Endodermal cell (in vitro differentiated cells): ENCODE measurements at places on chromosomes 6 and 20. TPM values are rescaled to one million over a fixed set of nuclear protein-coding genes. Genes with fewer than 3 reads are reported as not detected.

DNA sequence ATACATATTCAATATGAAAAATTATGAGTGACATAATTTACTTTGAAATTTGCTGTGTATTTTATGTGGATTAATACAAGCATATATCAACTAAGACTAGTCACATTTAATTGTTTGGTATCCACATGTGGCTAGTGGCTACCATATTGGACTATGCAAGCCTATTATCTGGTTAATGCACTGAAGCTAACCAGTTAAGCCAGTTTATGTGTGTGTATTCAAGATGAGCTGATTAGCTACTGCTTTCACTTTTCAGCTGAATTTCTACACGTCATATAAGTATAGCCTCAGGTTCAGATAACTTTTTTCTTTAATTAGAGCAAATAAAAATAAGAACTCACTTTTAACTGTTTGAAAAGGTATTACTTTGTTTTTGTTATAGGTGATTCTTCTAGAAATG, 903.7 kb downstream of the TFAP2A start:
- H3K4me1 ChIP-seq: peaks cover 3% of the 10 kb centered on the region
- no peaks in the 10 kb centered on the region for H3K36me3 ChIP-seq
- no peak for DNase-seq
- H3K4me3 ChIP-seq: no peak overlapping the region
- no peaks in the 10 kb centered on the region for H3K27me3 ChIP-seq

Gene HCRTR2
- 0.40 TPM in 1 of 3 replicates, not detected in the others for total RNA-seq

GRCh38 chr6:30802731-30803130, 58.4 kb upstream of the IER3 start:
- DNase-seq: no peak
- no peak overlapping the region for H3K4me3 ChIP-seq
- no peak overlapping the region for H3K27ac ChIP-seq
- H3K4me1 ChIP-seq: no peaks in the 10 kb centered on the region

GRCh38 chr6:157273756-157274470, 49.4 kb downstream of the TMEM242 start:
- peak; percentile 81 for DNase-seq
- peaks cover 9% of the 10 kb centered on the region for H3K27me3 ChIP-seq
- no peak overlapping the region for H3K27ac ChIP-seq
- H3K36me3 ChIP-seq: no peaks in the 10 kb centered on the region
- H3K4me1 ChIP-seq: peaks cover 5% of the 10 kb centered on the region

Gene C6orf132
- 11.3 to 26.8 TPM (median 23.4 TPM) in 3 replicates for total RNA-seq
